ENCODE measurements at places on chromosomes 4 and X.

DNA sequence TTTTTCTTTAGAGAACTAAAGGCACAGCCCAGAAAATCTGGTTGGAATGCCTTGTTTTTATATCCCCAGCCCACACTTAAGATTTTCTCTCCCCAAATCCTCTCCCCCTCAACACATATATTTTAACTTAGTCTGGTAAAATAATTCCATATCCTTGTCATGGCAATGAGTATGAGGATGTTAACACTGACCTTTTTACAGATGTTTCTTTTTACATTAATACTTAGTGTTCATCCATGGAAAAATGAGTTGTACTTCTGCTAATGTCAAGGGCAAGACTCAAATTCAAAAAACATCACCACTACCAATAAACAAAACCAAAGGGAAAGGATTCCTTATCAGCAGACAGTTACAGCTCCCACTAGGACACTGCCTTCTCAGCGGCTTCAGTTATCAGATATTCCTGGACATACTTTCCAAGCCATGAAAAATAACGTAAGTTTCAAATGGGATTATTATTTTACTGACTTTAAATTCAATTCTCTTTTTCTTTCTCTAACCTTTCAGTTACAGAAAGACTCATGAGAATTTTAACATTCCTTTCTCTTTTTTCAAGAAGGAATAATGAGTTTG is 83.3 kb downstream of the RASL11B start:
- no peak for DNase-seq

DNA sequence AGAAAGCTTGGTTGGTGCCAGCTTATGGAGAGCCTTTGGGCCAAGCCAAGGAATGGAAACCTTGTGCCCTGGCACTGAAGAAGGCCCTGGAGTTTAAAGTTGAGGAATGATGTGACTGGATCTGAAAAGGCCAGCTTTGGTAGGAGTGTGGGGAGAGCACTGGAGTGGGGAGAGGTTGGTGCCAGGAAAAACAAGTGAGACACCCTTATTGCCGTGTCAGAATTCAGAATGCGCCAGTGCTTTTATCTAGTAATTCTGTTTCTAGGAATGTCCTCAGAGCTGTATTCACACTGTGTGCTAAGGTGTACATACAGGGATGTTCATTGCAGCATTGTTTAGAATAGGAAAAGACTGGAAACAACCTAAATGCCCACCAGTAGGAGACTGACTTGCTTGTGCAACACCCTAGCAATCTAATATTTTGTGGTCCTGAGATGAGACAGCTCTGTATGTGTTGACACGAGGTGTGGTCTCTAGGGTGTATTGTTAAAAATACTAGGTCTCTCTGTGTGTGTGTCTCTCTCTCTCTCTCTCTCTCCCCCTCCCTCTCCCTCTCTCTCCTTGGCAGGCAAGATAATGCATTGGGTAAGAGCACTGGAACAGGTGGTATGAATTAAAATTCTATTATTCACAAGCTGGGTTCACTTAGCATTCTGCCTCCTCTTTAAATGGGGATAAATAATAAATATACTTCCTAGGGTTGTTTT is 107.8 kb downstream of the GATB start:
- DNase-seq = no peak

GRCh38 chr4:159444678-159445077 is 341.8 kb downstream of the RAPGEF2 start:
- no peak for DNase-seq

GRCh38 chr4:10225096-10225495 is 108.5 kb upstream of the WDR1 start:
- no peak for DNase-seq

GRCh38 chr4:155773196-155773800 is 14.5 kb downstream of the GUCY1B1 start:
- DNase-seq = no peak

- no peak for DNase-seq
These were observed 116.4 kb upstream of the IGSF1 start for GRCh38 chrX:131405497-131405896.

- no peak for DNase-seq
These were observed 741.5 kb downstream of the STIM2 start for GRCh38 chr4:27602172-27602571.

GRCh38 chr4:110626532-110627153 is 3.8 kb upstream of the PITX2 start:
- no peak for DNase-seq

- no peak for DNase-seq
These were observed 858.9 kb upstream of the PCDH7 start for GRCh38 chr4:29861307-29861706.

DNA sequence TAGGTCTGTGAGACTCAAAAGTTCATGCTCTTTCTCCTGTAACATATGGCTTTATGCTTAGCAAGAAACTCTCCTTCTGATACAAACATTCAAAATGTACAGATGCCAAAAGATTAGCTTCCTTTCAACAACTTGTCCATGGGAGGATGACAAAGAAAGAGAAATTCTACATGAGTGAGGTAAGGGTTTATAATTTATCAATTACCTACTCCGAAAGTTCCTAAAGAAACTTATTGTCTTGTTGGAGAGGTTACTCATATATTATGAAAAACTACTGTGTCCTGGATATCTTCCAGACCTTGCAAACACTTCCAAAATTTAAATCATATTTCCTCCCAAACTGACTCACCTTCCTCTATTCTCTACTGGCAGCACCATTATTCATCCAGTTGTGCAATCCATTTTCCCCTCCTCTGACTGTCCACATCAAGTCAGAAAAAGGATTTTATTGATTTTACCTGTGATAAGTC is 65.1 kb downstream of the ENPEP start:
- no peak for DNase-seq
